Suppressor macrophage (primary cell): ENCODE measurements at places on chromosomes 4 and X.

DNA sequence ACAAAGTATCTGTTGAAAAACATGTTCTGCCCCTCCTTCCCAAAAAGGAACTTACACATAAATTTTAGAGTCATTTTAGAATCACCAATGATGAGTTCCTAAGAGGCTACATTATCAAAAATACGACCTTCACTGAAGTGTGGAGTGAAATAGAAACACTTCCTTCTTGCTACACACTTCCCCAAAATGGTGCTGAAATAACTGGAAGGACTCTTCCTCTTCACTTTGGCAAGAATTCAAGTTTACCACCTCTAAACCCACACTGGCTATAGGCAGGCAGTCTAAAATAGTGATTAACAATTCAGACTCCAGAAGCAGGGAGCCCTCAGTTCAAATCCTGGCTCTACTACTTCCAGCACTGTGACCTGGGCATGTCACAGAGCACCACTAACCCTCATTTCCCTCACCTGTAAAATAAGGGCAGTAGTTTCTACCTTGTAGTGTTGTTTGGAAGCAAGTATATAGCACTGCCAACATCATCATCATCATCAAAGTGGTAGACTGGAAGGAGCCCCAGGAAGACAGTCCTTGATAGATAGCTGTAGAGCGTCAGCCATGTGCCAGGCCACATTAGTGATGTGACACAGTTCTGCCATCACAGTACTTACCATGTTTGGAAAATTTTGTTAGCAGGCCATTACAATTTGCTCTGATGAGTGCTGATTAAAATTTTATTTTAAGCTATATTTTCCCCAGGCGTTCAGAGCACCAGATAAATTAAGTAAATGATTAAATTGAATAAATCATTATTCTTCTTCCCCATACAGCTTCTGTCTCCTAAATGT is 103.3 kb downstream of the PARM1 start:
- peak; percentile 27 for DNase-seq

DNA sequence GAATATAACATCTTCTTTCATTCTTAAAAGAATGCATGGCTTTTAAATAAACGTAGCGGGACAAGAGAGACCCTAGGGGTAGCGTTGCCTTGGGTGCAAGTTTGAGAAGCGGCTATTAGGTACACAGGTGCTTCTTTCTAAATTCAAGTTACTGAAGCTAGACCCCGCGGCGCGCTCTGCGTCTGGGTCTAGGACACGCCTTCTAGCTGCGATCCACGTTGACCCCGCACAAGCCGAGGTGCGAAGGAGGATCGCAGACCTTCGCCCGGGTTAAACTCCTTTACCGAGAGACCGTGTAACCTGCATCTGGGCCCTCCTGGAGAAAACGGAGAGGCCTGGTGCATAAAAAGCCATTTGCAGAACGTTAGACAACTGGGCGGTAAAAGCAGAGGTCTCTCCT is 25.5 kb upstream of the EXOC1L start:
- no peak for DNase-seq

DNA sequence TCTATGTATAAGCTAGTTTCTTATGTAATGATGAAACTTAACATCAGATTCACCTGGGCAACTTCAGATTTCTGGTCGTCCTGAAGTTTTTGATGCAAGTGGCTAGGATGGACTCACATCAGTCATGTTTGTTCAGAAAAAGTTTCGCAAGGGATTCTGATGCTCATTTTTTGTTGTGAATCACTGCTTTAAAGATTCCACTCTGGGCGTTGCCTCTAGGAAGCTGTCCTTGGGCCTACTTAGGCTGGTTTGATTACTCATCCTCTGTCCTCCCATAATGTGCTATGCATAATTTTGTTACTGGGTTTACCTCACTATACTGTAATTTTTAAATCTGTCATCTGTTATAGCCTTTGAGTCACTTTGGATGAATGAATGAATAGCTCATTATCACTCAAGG is 30.8 kb downstream of the HERC3 start:
- DNase-seq: peak; percentile 15

DNA sequence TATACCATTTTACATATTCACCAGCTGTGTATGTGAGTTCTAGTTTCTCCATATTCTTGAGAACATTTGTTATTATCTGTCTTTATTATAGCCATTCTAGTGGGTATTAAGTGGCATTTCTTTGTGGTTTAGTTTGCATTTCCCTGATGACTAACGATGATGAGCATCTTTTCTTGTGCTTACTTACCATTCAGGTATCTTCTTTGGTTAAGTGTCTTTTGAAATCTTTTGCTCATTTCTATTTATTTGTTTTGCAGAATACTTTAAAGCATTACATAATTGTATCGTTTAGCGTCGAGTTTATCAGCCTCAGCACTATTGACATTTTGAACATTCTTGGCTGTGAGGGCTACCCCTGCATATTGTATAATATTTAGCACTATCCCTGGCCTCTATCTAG is 85.4 kb downstream of the FRMPD4 start:
- no peak for DNase-seq

DNA sequence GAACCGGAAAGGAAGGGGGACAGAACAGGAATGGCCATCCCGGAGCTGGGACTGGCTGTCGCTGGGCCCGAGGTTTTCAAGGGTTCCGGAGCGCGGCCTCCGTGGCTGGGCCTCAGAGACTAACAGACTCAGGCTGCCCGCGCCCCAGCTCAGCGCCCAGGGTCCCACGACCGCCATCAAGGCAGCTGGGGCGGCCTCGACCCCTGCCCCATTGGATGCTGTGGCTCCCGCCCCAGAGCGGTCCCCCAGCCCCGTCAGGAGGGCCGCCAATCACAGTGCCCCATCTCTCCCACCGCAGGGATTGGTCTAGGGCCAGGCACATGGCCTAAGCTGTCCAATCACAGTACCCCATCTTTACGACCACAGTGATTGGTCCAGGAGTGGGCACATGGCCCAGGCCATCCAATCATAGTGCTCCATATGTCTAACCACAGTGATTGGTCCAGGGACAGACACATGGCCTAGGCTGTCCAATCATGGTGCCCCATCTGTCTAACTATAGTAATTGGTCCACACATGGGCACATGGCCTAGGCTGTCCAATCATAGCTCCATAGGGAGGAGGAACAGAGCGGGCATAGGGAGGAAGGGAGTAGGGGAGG is 105.3 kb upstream of the NKX1-1 start:
- DNase-seq: peak; percentile 44

DNA sequence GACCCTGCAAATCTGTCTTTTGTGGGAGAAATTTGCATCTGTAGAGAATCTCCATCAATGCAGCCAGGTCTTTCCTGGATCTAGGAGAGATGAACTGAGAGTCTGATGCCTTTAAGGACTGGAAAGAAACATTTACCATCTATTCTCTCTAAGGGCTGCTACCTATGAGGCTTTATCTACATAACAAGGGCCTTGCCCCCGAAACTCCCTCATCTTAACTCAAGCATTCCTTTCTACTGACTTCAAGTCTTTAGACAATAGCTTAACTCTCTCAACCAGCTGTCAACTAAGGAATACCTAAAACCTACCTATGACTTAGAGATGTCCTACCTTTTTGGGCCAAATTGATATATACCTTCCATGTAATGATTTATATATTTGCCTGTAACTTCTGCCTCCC is 32.1 kb downstream of the MAGEB17 start:
- DNase-seq: no peak
